ENCODE measurements at places on chromosomes 1 and 21. TPM values are rescaled to one million over a fixed set of nuclear protein-coding genes. Genes with fewer than 3 reads are reported as not detected.

DNA sequence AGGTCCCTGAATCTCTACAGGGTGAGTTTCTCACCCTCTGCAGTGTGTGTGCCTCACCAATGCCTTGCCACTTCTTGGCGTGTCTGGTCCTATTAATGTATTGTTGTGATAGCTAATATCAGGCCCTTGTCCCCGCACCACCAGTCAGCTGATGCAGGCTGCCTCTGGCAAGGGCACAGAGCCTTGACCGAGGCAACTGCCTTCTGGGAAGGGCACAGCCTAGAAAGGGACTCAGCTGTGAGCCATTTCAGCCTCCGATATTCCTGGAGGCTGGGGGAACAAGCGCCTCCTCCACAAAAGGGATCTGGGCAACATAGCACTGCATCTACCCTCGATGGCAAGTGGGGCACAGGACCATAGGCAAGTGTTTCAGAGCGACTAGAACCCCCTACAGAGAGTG, 27.0 kb downstream of the IL10RB start:
- no peak for DNase-seq

GRCh38 chr1:7760245-7760644, 10.9 kb upstream of the VAMP3 start:
- DNase-seq: no peak

GRCh38 chr1:63328781-63329180, 6.4 kb downstream of the FOXD3 start:
- DNase-seq: no peak

DNA sequence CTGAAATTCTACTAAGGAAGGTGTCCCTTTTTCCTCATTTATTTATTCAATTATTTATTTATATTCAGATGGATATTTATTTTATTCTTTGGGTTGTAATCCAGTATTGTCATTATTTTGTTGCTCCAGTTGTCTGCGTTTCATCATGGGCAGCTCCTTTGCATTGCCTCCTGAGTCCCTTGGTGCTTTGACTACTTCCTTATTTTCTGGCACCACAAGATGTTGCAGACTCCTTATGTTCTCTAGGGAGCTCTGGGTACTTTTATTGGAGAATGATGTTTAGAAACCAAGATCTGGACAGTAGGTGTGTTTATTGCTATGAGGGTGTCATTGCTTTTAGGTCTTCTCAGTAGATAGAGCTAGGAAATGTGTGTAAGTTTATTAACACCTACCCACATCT, 59.9 kb upstream of the ERRFI1 start:
- DNase-seq: no peak

DNA sequence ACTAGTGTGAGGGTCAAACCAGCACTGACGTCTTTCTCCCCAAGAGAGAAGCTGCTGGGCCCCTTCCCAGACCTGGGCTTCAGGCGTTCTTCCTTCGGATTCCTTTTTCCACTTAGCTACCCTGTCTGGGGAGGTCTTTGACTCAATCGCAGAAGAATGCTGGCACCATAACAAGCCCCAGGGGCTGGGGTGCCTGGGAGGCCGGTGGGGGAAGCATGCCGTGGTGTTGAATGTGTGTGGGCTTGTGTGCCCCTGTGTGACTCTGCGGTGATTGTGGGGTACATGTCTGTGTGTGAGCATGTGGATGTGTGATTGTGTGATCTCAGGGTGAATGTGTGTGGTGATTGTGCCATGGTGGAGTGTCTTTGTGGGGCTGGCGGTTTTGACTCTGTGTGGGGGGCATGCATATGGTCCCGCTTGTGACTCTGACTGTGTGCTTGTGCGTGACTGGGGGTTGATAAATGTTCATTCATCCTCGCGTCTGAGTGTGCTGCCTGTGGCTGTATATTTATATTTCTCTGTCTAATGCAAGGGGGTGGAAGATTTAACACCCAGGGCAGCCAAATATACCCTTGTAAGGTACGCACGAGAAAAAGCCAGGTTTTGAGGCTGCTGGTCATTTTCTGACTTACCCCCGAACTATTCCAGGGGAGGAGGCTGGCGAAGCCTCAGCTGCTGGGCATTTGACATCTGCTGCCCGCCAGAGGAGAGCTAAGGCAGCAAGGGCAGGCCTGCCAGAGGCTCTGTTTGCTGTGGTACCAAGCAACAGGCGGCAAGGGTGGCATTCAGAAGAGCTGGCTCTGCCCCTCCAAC, 1.1 kb upstream of the SYNC start:
- DNase-seq: peak; percentile 73

DNA sequence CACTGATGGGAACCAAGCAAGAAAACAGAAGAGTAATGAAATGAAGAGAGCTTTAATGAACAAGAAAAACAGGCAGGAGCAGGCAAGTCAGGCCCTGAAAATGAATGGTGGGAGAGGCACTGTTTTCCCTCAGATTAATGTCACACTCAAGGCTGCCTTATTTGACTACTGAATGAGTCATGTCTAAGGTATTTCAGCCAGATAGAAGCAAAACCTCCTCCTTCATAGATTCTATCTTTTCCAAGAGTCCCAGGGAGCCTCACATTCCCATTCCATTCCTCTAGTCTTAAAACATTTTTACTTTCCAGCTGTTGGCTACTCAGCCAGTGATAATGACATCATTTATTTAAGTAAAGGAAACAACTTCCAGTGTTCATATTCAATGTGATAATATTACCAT, 228.4 kb upstream of the NRIP1 start:
- no peak for DNase-seq

DNA sequence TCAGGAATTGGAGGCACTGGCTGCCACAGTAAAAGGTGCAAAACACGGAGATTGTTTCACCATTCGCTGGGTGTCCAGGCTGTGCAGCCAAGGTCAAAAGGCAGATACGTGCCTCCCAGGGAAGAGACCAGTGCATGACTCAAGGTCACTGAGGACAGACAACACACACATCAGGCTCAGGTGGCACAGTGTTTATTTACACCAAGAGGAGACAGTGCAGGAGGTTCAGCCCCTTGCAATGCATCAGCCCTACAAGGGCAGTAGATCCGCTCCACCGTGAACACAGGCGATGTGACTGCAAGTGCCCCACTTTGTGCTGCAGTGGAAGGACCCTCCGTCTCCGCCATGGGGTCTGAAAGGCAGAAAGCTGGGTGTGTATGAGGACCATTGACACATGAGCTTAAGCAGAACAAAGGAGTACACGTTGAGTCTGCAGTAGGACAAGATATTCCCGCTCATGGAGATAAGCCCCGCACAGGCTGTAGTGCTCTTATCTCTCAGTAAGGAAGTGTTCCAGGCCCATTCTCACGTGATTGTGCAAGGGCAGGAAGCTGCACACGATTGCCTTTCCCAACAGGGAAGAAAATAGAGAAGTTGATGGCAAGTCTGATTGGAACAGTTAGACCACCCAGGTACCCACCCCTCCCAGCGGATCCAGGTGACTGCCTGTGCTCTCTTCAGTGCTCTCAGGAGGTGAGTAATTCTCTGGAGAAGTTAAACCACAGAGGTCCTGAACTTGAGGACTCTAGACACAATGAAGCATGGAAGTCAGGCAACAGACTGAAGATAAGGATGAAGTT, 37.5 kb upstream of the QSOX1 start:
- peak; percentile 59 for DNase-seq

DNA sequence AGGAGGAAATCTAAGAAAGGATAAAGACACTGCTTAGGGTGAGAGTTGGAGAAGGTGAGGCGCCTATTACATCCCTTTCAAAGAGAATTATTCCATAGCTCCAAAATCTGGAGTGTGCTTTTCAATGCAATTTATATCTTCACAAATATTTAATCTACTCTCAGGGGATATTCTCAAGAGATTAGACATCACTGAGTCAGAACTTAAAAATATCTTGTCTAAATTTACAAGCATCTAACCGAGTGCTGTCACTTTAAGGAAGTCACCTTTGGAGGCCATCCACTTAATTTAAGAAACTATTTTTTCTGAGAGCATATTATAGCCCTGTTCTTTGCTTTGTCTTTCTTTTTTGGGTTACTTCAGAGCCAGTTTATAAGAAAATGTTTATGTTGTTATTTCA, 134.6 kb downstream of the TNFSF18 start:
- no peak for DNase-seq

The TLR5 gene
- 0.50 TPM for polyA plus RNA-seq

The FAM20B gene
- polyA plus RNA-seq: 13.8 TPM

GRCh38 chr1:94674876-94675275, 133.3 kb upstream of the F3 start:
- no peak for DNase-seq

DNA sequence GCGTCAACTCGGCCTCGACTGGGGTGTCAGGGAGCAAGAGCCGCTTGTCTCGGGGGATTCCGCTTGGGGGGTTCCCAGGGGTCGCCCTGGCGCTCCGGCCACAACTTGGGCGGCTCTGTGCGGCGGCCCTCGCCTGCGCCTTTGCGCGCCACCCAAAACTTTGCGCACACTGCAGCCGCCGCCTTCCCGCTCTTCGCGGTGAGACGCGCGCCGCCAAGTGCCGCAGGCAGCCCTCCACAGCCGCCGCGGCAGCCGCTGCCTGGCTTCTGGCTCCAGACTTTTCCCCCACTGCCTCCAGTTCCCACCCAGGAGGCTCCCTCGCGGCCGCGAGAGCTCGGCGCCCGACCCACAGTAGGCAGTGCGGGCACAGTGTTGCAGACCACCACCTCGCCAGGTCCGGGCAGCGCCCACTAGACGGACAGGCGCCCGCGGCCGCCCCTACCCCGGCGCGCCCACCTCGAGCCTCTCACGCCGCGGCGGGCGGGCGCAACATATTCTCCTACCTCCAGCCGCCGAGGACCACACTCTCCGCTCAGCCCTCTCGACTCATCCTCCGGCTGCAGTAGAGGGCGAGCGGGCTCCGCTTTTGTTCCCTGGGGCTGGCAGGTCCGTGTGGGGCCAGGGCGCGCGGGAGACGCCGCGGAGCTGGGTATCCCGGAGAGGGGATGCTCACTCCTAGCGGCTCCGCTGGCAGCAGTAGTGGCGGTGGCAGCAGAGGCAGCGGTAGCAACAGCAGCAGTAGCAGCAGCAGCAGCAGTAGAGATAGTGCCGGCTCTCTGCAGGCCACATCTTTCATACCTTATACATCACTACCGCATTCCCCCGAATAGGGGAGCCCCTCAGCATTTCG, 296.6 kb downstream of the OMA1 start:
- peak; percentile 35 for DNase-seq

- no peak for DNase-seq
Measured at GRCh38 chr1:14735841-14736240, 137.4 kb downstream of the KAZN start.

The IQGAP3 gene
- 0.25 TPM for polyA plus RNA-seq

The GOLT1A gene
- not detected for polyA plus RNA-seq

The TRIM17 gene
- polyA plus RNA-seq: 0.08 TPM

The DCST1 gene
- polyA plus RNA-seq: not detected

- no peak for DNase-seq
Measured at GRCh38 chr1:84771895-84772294, 81.6 kb upstream of the SSX2IP start.
